GM12878 (cell line): ENCODE measurements at places on chromosomes 5 and 9. TPM values are rescaled to one million over a fixed set of nuclear protein-coding genes. Genes with fewer than 3 reads are reported as not detected.

The NRARP gene
- 8.4 and 9.2 TPM in 2 replicates for total RNA-seq

The RABGAP1 gene
- 24.5 and 26.6 TPM in 2 replicates for total RNA-seq

The LCN15 gene
- not detected in 2 replicates for total RNA-seq

The MYOT gene
- total RNA-seq, result not detected in 2 replicates

DNA sequence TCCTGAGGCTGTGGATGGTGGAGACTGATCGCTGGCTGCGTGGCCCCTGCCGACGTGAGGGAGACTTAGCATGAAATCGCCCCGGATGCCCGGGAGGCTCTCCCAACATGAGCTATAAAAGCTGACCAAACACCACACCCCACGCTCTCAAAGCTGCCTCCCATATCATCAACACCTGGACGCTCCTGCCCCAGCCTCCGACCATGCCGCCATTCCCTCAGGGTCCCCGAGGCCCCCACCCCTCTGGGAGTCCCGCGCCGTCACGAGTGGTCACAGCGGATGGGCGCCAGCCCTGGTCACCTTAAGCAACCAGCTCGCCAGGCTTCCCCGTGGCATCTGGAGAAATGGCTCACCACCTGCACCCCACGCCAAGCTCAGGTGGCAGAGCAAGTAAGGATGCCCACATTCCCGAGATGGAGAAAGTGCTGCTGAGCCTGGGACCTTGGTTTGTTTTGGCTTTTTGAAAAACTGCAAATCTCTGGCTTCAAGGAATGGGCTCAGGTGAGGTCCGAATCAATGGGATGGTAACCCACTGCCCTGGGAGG lies 196.0 kb downstream of the MED10 start:
- DNase-seq, result no peak

DNA sequence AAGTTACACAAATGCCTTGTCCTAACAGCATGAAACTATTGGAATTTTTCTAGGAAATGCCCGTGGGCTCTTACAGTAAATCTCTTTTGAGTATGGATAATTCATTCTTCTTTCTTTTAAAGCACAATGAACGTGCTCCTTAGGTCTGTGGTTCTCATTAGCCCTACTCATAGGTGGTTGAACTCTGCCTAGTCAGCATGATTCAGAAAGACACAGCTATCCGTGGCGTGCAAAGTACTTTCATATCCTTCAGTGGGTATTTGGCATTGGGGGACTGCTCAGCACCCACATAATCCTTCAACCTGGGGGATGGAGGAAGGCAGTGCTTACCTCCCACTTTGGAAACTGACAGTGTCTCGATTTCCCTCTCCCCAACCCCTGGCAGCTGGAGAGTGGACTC lies 462.0 kb upstream of the CLINT1 start:
- DNase-seq, result no peak

- DNase-seq, result no peak
Measured at GRCh38 chr9:19924080-19924479, 135.2 kb upstream of the SLC24A2 start.

The IRX4 gene
- total RNA-seq, result not detected in 2 replicates

The IGFBPL1 gene
- not detected in 2 replicates for total RNA-seq

DNA sequence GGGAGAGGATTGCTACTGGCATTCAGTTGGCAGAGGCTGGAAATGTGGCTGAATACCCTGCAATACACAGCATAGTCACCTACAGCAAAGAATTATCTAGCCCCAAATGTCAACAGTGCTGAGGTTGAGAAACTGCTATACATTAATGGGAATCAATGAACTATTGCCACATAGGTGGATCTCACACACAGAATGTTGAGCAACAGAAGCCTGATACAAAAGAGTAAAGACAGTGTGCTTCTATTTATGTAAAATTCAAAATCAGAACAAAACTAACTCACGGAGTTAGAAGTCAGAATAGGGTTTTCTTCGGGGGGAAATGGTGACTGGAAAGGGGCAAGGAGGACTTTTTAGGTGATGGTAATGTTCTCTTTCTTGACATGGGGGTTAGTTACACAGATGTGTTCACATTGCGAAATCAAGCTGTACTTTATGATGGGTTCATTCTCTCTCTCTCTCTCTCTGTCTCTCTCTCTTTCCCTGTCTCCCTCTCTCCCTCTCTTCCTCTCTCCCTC lies 45.7 kb upstream of the PANK3 start:
- no peak for DNase-seq

DNA sequence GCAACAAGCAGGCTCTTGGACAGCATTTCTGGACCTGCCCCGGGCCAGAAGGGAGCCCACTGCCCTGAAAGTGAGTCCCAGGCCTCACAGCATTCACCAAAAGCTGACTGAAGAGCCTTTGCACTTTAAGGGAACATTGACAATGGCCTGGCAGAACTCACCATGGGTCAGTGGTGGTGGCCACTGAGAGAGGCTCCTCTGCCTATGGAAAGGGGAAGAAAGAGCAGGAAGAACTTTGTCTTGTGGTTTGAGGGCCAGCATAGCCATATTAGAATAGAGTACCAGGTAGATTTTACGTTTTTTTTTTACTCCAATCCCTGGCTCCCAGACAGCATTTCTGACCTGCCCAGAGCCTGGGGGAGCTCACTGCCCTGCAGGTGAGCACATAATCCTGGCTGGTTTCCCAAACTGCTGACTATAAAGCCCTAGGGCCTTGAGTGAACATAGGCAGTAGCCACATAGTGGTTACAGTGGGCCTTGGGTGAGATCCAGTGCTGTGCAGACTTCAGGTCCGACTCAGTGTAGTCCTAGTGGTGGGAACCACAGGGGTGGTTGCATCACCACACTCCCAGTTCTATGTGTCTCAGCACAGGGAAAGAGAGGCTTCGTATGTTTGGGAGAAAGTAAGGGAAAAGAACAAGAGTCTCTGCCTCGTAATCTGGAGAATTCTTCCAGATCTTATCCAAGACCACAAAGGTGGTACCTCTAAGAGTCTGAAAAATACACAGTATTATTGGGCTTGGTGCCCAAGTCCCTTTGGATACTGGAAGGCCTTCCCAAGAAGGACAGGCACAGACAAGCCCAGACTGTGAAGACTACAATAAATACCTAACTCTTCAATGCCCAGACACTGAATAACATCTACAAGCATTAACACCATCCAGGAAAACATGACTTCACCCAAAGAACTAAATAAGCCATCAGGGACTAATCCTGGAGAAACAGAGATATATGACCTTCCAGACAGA lies 89.5 kb downstream of the TSSK1B start:
- no peak for DNase-seq

GRCh38 chr5:115801152-115801551 lies 15.3 kb downstream of the CDO1 start:
- DNase-seq, result no peak

The BAAT gene
- total RNA-seq, result 0.16 and 0.26 TPM in 2 replicates

GRCh38 chr9:1046639-1047572 lies 3.3 kb upstream of the DMRT2 start:
- no peak for DNase-seq
